ENCODE measurements at places on chromosomes 1 and 21. TPM values are rescaled to one million over a fixed set of nuclear protein-coding genes. Genes with fewer than 3 reads are reported as not detected.

Gene TCHHL1
- not detected for polyA plus RNA-seq

Gene KLHDC7A
- 11.1 TPM for polyA plus RNA-seq

Gene OR4F16
- not detected for polyA plus RNA-seq

Gene AKIRIN1
- 122 TPM for polyA plus RNA-seq

Gene NEGR1
- polyA plus RNA-seq = 3.9 TPM

GRCh38 chr21:40402884-40403582 lies 443.9 kb downstream of the DSCAM start:
- DNase-seq = no peak

- DNase-seq = no peak
These were observed 22.1 kb downstream of the PADI2 start for GRCh38 chr1:17097147-17097546.

GRCh38 chr1:117662667-117663066 lies 56.8 kb downstream of the TENT5C start:
- no peak for DNase-seq

DNA sequence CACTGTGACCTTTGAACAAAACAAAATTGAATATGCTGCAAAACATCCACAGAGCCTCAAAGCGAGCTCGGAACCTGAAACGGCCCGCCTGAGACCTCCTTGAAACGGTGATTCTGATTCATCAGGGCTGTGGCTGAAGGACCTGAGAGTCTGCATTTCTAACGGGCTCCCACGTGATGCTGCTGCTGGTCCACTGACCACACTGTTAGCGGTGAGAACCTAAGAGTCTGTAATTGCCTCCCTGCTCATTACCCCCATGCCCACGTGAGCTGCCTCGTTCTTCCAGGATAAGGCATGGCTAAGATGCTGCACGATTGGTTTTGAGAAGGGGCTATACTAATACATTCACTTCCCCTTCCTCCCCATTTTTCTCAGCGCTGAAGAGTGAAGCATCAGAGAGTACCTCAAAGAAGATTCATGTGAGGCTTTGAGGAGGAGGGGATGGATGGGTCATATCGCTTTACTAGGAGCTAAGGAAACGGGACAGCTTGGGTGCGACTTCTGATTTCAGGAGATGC lies 9.7 kb downstream of the TLR5 start:
- no peak for DNase-seq

DNA sequence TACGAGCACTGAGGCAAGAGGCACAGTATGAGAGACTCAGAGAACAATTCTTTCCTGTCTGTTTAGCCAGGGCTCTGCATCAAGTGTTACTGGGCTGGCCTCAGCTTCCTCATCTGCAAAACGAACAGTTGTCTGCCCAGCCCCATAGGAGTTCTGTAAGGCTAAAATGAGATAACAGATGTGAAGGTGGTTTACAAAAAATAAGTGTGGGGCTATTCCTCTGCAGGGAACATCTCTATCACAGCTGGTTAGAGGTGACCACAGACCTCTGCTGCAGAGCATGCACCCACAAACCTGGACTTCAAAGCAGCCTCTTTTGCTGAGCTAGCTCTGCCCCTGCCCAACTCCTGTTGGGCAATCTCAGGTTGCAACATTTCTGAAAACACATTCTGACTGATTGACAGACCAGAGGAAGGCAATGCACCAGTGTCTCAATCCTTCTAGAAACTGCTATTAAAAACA lies 10.5 kb upstream of the OLIG1 start:
- no peak for DNase-seq

- DNase-seq = no peak
These were observed 178.8 kb downstream of the SYT2 start for GRCh38 chr1:202531472-202531811.

GRCh38 chr21:44353191-44353970 lies at the start of gene TRPM2:
Gene TRPM2, plus strand, starts transcription at chr21:44353621. Its CDS starts 80 bp downstream, at chr21:44353701.
- DNase-seq = no peak

GRCh38 chr1:222709700-222710153 lies 2.6 kb downstream of the AIDA start:
- DNase-seq = no peak

- no peak for DNase-seq
These were observed 190.4 kb upstream of the KCTD3 start for GRCh38 chr1:215376544-215377264.

GRCh38 chr21:41630249-41630648 lies 122.3 kb upstream of the TMPRSS2 start:
- DNase-seq = no peak

GRCh38 chr1:94332952-94333351 lies 85.2 kb upstream of the ABCD3 start:
- DNase-seq = no peak

GRCh38 chr1:20711285-20712214 lies 6.3 kb downstream of the KIF17 start:
- DNase-seq = no peak

GRCh38 chr1:224317383-224318045 lies 12.5 kb downstream of the NVL start:
- no peak for DNase-seq

DNA sequence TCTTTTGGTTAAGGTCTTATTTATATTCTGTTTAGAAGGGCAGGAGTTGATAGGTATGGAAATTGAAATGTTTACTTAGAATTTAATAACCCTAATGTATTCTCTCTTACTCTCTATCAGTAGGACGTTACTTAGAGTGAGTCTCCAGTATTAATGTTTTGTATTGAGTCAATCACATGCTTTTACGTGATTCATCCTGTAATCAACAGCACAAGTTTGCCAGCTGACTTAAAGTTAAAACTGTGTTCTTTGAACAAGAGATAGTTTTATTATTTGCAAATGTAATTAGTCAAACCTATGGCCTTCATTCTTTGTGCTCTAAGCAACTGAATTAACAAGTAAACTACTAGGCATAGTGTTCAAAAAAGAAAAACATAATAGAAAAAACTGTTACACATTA lies 57.3 kb downstream of the PKN2 start:
- no peak for DNase-seq

GRCh38 chr1:38858833-38859560 lies 575 bp downstream of the RRAGC start:
- no peak for DNase-seq
